Heart right ventricle (tissue), 16 donors: ENCODE measurements at places on chromosomes 7 and 10. TPM values are rescaled to one million over a fixed set of nuclear protein-coding genes. Genes with fewer than 3 reads are reported as not detected.
A peak's percentile ranks its signal among the peaks of the same experiment; 100 is the strongest.

GRCh38 chr7:139711991-139712743 lies 65.6 kb downstream of the HIPK2 start:
- no peak overlapping the region for H3K4me3 ChIP-seq
- peaks cover 56% of the 10 kb centered on the region for H3K4me1 ChIP-seq
- peak overlapping the region; percentile 88 for H3K27ac ChIP-seq
- no peaks in the 10 kb centered on the region for H3K36me3 ChIP-seq
- no peak for DNase-seq
- H3K27me3 ChIP-seq, result no peaks in the 10 kb centered on the region

DNA sequence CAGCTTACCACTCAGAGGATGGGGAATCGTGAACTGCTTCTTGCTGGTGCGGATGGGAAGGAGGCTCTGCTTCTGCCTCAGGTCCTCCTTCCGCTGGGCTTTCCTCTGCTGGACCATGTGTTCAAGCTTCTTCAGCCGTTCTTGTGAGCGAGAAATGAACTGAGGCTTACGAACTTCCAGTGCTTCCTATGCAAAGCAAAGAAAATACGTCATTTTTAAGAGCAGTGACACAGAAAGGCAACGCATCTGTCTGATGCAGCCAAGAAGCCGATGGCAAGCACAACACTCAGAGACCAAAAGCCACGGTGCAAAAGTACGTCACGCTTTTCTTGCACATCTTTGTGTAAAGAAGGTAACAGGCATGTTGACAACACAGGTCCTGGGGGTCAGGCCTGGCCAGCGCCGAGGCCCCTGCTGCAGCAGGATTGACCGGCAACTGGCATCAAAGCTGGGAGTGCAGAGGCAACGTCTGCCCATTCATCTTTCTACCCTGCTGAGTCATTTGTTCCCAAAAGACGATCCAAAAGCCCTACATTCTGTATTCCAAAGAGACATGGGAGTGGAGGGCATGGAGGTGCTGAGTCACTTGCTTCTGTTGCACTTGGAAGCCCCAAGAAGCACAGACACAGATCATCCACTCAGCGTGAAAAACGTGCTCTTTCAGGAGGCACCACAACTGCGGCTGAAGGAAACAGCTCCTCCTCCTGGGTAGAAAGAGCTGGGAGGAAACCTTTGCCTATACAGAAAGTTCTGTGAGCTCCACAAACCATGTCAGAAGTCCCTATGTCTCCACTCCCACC lies 71.0 kb upstream of the ADAM12 start:
- no peak for DNase-seq
- H3K36me3 ChIP-seq, result no peaks in the 10 kb centered on the region
- H3K4me3 ChIP-seq, result no peak overlapping the region
- no peaks in the 10 kb centered on the region for H3K4me1 ChIP-seq

Gene EDRF1
- 13.2 TPM for total RNA-seq

DNA sequence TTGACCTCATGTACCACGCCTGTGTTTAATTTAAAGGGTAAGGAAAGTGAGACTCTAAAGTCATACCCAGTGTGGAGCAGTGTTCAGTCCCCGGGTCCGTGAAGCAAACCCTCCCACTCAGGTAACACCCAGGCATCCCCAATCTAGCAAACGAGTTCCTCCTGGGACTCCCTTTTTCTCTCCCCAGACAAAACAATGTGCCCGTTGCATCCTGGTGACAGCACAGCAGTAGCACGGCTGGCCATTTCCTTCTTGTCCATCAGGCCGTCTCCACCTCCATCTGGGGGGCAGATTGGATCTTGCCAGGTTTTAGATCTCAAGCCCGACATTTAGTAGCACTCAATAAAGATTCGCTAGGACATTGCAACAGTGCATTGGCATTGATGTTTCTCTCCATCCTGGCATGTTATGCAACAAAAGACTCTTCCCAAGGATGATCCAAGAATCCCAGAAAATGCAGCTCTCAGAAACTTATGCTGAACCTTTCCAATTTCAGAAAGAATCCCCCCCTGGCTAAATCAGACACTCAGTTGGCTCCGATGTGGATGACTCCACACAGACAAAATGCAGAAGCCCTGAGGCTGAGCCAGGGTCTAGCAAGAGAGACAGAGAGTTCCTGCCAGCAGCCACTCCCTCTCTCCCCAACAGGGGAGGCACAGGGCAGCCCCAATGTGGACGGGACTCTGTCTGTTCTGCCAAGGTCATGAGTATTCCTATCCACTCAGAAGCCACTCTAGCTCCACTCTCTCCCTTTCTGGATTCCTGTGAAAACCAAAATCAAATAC lies 274.5 kb upstream of the MGMT start:
- H3K4me3 ChIP-seq, result no peak overlapping the region
- no peaks in the 10 kb centered on the region for H3K36me3 ChIP-seq
- no peak overlapping the region for H3K27ac ChIP-seq
- no peaks in the 10 kb centered on the region for H3K27me3 ChIP-seq
- DNase-seq, result peak; percentile 30

DNA sequence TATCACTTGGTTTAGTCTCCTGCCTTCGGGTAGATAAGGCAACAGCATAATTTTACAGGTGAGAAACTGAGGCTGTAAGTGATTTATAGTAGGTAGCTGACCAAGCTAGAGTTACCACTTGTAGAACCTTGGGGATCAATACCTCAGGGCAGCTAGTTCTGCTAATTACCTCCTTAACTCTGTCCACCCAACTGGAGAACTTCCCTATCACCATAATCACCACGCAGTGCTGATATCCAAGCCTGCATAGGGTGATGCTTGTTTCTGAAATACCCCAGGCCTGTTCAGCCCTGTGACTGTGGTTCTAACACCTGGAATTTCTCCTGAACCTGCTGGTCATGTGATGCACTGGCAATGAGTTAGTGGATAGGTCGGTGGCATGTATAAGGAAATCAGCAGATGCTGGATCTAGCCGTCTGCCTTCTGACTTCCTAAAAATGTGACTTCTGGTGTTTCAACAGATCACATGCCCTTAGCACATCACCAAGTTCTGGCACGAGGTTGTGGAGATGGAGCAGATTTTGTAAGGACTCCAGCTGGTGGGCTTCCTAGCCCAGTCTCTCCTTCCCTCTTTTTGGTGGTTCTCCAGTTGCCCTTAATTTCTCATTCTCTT lies 15.3 kb downstream of the PLAU start:
- H3K36me3 ChIP-seq, result no peaks in the 10 kb centered on the region
- H3K27me3 ChIP-seq, result no peaks in the 10 kb centered on the region
- no peaks in the 10 kb centered on the region for H3K4me1 ChIP-seq
- no peak overlapping the region for H3K4me3 ChIP-seq
- no peak for DNase-seq

DNA sequence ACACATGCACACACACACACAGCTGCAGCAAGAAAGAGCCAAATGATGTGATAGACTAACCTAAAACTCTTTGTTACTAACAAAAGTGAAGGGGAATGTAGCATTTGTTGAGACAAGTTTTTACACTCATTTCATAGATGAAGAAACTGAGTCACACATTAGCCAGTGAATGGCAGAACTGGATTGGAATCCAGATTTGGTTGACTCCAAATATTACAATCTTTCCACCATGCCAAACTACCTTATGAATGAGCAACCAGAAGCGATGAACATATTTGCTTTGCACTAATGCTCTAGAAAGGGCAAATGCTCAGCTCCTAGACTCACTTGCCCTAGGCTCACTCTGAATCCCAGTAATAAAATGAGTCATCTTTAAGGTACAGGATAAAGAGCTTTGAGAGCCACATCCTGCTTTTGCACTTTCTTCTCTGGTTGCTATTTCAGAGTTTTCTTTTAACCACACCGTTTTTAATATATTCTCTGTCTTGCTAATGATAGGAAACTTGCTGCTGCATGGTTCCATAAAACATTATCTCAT lies 111.9 kb downstream of the GPAM start:
- H3K4me1 ChIP-seq, result no peaks in the 10 kb centered on the region
- H3K27ac ChIP-seq, result no peak overlapping the region
- no peaks in the 10 kb centered on the region for H3K36me3 ChIP-seq

DNA sequence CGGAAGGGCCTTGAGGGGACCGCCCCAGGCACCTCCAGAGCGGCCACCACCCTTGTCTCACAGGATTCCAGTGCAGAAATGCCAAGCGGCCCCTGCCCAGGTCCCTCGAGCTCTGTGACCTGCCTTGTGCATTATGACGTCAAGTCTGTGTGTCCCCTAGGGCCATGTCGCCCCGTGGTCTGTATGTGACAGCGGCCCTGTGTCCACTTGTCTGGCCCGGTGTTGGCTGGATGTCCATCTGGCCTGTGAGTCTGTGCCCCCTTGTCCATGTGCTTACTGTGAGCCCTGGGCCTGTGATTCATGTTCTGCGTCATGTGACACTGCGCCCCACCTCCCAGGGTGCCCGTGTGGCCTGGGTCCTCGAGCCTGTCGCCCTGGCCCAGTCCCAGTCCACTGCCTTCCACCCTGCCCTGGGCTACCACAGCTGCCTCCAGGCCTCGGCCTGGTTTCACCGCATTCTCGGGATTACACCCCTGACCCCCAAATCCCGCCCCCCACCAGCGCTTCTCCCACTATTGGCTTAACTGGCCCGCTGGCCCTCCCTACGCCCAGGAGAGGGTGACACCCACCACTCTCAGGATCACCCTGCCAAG lies 66.6 kb upstream of the ZNF722 start:
- no peaks in the 10 kb centered on the region for H3K27me3 ChIP-seq
- no peak overlapping the region for H3K27ac ChIP-seq
- no peak overlapping the region for H3K4me3 ChIP-seq
- no peak for DNase-seq
- H3K36me3 ChIP-seq, result no peaks in the 10 kb centered on the region

GRCh38 chr7:83689855-83690254 lies 40.9 kb upstream of the SEMA3E start:
- no peaks in the 10 kb centered on the region for H3K36me3 ChIP-seq
- H3K27ac ChIP-seq, result no peak overlapping the region
- no peaks in the 10 kb centered on the region for H3K4me1 ChIP-seq
- DNase-seq, result no peak

DNA sequence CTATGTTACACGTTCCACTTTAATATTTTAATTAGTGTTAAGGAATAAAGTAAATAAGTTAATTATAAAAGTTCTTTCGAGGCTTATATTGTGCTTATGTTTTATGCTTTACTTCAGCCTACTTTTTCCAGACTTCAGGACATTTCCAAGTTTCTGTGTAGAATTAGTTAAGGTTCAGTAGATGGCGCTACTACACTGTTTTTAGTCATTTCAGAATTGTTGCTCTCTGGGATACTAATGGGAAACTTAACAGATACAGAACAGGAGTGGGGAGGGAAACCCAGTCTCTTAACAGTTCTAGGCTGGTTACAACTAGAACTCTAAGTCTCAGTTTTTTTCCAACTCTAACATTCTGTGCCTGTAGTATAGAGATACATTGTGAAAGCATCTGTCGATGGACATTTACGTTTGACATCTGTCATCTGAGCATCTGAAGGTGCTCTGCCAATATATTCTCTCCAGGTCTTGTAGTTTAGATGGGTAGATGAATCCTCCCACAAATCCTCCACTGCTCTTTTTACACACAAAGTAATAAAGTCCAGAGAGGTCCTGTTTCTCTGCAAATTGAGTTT lies 56.8 kb upstream of the FAM171A1 start:
- H3K27me3 ChIP-seq, result no peaks in the 10 kb centered on the region
- H3K4me1 ChIP-seq, result no peaks in the 10 kb centered on the region
- H3K27ac ChIP-seq, result no peak overlapping the region
- H3K4me3 ChIP-seq, result no peak overlapping the region

Gene KLLN
- 0.23 TPM for total RNA-seq

DNA sequence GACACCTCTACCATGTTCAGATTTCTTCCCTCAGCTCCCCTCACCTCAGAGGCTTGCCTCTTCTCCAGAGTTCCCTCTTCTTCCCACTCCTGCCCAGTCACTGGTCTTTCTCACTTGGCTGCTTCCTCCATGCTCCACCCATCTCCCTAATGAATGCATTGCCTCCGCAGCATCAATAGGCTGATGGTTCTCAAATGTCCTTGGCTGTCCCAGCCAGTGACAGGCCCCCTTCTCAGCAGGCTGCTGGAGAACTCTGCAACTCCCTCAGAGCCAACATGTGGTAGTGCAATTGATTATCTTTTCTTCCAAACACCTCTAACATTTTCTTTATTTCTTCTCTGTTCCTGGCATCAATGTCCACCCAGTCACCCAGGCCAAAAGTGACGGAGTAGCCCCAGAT lies 218.2 kb downstream of the RELN start:
- H3K36me3 ChIP-seq, result no peaks in the 10 kb centered on the region
- DNase-seq, result no peak
- H3K27ac ChIP-seq, result no peak overlapping the region
- no peaks in the 10 kb centered on the region for H3K4me1 ChIP-seq

Gene GNGT1
- total RNA-seq, result not detected

Gene KIAA1217
- 38.4 TPM for total RNA-seq

GRCh38 chr10:666237-667012 lies 23.0 kb downstream of the DIP2C start:
- no peak for DNase-seq
- H3K27me3 ChIP-seq, result no peaks in the 10 kb centered on the region
- no peaks in the 10 kb centered on the region for H3K36me3 ChIP-seq

DNA sequence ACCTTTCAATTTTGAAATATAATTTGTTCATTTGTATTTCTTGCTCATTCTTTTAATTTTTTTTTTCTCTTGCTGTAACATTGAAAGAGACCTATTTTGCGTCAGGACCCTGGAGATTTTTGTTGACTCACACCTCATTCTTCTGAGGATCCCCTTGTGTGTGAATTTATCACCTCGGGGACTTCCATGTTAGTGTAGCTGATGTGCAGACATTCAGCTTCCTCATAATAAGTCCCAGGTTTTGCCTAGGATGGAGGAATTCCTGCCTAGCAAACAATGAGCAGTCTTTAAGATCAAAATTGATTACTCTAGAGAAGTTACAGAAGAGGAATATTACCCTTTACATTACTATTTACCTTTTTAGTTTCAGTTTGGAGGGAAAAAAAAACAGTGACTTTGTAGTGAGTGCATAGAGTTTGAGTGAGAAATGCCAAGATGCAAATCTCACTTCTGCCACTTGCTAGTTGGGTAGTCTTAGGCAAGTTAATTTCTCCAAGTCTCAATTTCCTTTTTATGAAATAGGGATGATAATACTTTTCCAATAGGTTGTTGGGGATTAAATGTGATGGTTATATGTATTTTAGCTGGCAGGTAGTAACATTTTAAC lies 14.3 kb downstream of the TES start:
- H3K36me3 ChIP-seq, result no peaks in the 10 kb centered on the region
- no peaks in the 10 kb centered on the region for H3K27me3 ChIP-seq
- DNase-seq, result no peak
- H3K4me1 ChIP-seq, result no peaks in the 10 kb centered on the region
- no peak overlapping the region for H3K27ac ChIP-seq

Gene PILRA
- 1.9 TPM for total RNA-seq

Gene SHTN1
- 3.6 TPM for total RNA-seq

- DNase-seq, result peak; percentile 61
- no peak overlapping the region for H3K4me3 ChIP-seq
- H3K36me3 ChIP-seq, result peaks cover 30% of the 10 kb centered on the region
- no peaks in the 10 kb centered on the region for H3K27me3 ChIP-seq
- no peak overlapping the region for H3K27ac ChIP-seq
These were observed 11.4 kb downstream of the MTURN start for GRCh38 chr7:30146127-30146612.

Gene ABHD11
- 30.5 TPM for total RNA-seq
